Vagina (tissue), 2 donors: ENCODE measurements at places on chromosomes 1 and 21.

GRCh38 chr1:245663841-245664240 is 509.1 kb downstream of the KIF26B start:
- DNase-seq: no peak

GRCh38 chr1:10958614-10959013 is 53.8 kb upstream of the TARDBP start:
- DNase-seq: no peak

DNA sequence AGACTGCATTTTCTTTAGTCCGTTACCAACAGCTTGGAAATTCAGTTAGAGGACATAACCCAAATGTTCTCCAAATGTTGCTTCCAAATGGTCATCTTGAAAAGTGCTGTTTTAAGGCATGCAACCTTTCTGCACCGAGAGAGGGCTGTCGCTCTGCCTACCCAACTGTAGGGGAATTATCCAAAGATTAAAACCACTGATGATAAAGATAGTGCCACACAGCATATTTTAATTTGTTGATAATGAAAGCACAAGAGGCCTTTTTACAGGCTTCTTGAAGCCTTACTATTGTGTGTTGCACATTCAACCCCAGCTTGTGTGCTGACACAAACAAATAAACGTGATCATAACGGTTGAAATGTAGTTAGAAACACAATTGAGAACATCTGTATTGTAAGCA is 121.5 kb downstream of the LMO4 start:
- no peak for DNase-seq

- DNase-seq: no peak
Measured at GRCh38 chr1:234933475-234933874, 195.2 kb downstream of the TOMM20 start.

GRCh38 chr1:60894130-60894529 is 188.2 kb upstream of the NFIA start:
- no peak for DNase-seq

DNA sequence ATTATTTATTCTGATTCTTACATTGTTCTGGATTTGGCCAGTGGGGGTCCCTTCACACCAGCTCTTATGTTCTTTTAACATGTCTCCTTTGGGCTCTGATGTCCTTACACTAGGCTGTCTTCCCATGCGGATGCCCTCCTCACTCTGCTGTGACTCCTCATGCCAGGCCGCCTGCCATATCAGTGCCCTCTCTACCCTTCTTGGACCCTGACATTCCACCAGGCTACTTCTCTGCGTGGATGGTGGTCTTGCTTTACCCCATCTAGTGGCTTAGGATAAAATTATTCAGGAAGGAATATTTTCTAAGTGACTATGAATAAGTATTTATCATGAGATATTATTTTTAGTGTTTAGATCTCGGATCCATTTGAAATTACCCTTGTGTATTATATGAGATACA is 21.2 kb downstream of the ATF6 start:
- no peak for DNase-seq

- no peak for DNase-seq
Measured at GRCh38 chr1:92291372-92291999, 7.3 kb downstream of the GLMN start.
